CD4-positive, alpha-beta T cell (primary cell): ENCODE measurements at places on chromosomes 5 and 9. TPM values are rescaled to one million over a fixed set of nuclear protein-coding genes. Genes with fewer than 3 reads are reported as not detected.

Gene TAF11L5
- total RNA-seq: not detected

Gene FAF2
- total RNA-seq: 30.1 TPM

DNA sequence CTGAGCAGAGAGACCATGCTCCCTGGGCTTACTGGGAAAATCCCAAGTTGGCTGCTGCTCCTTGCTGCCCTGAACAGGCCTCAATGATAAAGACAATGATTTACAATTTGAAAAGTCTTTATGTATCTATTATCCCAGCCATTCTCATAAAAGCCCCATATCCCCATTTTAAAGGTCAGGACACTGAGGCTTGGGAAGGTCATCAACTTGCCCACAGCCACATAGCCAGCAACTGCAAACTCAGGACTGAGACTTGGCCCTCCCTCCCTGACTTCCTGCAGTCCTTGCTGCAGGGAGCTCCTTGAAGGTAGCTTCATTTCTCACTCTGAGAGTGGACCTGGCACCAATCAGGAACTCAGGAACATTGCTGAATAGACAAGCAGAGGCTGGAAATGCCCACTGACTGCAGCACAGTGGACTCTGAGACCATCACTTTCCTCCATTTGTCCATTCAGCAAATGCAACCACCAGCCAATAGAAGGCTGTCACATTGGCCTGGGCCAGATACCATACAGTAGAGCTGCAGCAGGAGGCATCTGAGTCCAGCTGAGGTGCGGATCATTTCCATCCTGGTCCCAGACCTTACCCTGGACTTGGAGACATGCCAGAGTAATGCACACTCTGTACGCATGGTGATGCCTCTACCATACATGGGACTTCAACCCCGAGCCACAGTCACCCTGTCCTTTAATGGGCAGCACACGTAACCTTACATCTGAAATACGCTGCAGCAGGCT lies 18.3 kb downstream of the TNIP1 start:
- DNase-seq: no peak

Gene LCN12
- total RNA-seq: 1.5 TPM

DNA sequence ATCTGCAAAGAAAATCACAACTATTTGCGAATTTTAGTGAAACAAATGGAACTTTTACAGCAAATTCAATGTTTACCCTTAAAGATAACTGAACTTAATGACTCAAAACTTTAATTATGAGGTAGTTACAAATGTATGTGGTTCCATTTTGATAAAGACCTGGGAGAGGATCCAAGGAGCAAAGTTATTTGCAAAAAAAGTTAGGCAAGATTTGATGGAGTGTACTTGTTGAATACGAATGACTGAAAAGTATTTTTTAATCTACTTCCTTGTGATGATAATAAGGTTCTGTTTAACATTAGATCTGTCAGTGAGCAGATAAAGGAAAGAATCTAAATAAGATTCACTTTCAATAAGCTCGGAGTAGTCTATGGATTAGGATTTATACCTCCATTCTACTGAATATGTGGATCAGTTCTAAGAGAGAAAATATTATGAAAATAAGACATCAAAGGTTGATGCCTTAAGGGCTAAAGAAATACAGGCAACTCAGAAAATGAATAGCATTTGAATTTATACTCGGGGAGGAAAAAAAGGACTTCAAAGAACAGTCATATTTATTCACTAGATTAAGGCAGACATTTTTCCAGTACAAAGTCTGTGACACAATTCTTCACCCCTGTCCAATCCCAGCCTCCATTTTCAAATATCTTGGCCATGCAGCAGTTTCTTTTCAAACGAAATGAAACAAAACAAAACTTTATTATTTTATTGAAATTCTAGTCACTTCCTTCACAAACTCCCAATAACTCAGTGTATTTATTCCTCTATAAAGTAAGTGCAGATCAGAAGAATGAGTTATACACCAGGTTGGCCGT lies 199.8 kb downstream of the PDE4D start:
- DNase-seq: no peak

DNA sequence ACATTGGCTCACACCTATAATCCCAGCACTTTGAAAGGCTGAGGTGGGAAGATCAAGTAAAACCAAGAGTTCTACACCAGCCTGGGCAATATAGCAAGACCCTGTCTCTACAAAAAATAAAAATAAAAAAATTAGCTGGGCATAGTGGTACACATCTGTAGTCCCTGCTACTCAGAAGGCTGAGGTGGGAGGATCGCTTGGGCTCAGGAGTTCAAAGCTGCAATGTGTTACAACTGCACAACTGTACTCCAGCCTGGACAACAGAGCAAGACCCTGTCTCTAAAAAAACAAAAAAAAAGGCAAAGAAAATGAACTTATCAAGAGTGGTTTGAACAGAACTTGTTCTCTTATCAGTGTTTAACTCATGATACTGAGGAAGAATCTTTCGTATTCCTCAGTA lies 29.3 kb downstream of the AP3B1 start:
- DNase-seq: no peak

- no peak for DNase-seq
Observed at GRCh38 chr5:131609774-131610173, 25.3 kb downstream of the RAPGEF6 start.

DNA sequence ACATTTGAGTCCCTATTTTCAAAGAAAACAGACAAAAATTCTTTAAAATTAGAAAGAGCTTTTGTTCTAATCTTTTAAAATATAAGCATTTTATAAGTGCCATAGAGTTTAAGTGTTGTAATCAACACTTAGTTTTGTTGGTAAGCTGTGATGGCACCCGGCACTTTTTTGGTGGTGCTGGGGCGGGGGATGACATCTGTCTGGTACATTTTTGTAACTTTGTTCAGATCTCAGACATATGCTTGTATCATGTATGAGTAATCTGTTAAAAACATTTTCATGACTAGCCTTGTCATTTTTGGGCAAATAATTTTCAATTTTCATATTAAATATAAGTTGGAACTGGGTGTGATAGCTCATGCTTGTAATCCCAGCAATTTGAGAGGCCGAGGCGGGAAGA lies 51.7 kb downstream of the UBAP1 start:
- DNase-seq: no peak

DNA sequence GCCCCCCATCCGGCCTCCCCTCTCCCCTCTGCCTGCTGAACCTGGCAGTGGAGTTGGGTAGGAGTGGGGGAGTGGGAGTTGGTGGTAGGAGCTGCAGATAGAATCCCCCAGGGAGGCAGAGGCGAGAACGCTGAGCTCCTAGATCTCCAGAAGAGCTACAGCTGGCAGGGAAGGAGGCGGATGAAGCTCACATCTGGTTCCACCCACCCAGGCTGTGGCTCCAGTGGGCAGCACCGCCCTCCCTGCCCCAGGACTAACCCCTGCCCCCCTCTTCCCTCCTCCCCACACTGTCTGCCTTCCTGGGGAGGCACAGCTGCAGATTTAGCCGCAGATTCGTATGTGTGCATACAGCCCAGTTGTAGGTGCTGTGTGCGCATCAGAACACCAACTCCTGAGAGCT lies 34.2 kb downstream of the C9orf50 start:
- DNase-seq: no peak

DNA sequence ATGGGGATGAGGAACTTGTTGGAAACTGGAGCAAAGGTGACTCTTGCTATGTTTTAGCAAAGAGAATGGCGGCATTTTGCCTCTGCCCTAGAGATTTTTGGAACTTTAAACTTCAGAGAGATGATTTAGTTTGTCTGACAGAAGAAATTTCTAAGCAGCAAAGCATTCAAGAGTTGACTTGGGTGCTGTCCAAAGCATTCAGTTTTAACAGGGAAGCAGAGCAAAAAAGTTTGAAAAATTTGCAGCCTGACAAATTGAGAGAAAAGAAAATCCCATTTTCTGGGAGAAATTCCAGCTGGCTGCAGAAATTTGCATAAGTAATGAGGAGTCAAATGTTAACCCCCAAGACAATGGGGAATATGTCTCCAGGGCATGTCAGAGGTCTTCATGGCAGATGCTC lies 682.3 kb upstream of the ST8SIA4 start:
- DNase-seq: no peak

- no peak for DNase-seq
Observed at GRCh38 chr5:107067395-107067794, 603.3 kb downstream of the EFNA5 start.

- no peak for DNase-seq
Observed at GRCh38 chr9:14348123-14348372, 34.1 kb upstream of the NFIB start.

- DNase-seq: no peak
Observed at GRCh38 chr9:89014153-89014552, 22.9 kb downstream of the S1PR3 start.

- no peak for DNase-seq
Observed at GRCh38 chr5:74322944-74323343, 317.6 kb downstream of the ENC1 start.

GRCh38 chr9:117528225-117528624 lies 113.4 kb upstream of the ASTN2 start:
- no peak for DNase-seq

GRCh38 chr9:89309608-89310474 lies 1.2 kb upstream of the CKS2 start:
- DNase-seq: no peak

DNA sequence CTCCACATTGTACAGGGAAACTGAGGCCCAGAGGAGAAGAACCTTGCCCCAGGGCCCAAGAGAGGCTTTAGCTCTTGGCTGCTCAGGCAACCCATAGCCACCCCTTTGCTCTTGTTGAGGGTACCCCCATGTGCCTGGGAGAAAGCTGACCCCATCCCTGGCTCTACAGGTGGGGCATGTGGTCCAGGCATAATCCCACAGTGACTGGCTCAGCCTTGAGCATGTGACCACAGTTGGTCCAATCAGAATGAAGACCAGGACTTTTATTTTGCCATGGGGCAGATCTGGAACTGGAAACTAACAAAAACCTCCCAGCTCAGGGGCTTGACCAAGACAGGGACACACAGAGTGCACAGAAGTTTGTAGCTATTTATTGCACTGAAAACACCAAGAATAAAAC lies 29.3 kb downstream of the SLC6A7 start:
- no peak for DNase-seq

Gene ADGRV1
- total RNA-seq: 0.81 TPM

Gene MSMP
- not detected for total RNA-seq

DNA sequence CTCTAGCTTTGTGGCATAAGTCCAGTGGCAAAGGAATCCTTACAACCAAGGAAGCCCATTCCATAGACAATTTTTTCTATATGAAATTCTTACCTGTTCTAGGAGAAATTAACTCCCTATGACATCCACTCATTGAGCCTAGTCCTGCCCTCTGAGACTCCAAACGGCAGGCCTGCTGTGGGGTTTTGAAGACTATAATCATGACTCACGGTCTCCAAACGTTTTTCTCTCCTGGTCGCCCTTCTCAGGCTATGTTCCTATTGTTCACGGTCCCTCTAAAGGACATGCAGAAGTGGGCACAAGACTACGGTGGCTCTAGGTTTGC lies 611 bp downstream of the EXOSC3 start:
- DNase-seq: no peak

Gene ASPN
- not detected for total RNA-seq

GRCh38 chr9:68552700-68553476 lies 12.2 kb upstream of the TMEM252 start:
- DNase-seq: no peak

Gene PPP3R2
- not detected for total RNA-seq

Gene SOHLH1
- not detected for total RNA-seq

- DNase-seq: no peak
Observed at GRCh38 chr5:57804007-57804444, 321.4 kb upstream of the ACTBL2 start.

DNA sequence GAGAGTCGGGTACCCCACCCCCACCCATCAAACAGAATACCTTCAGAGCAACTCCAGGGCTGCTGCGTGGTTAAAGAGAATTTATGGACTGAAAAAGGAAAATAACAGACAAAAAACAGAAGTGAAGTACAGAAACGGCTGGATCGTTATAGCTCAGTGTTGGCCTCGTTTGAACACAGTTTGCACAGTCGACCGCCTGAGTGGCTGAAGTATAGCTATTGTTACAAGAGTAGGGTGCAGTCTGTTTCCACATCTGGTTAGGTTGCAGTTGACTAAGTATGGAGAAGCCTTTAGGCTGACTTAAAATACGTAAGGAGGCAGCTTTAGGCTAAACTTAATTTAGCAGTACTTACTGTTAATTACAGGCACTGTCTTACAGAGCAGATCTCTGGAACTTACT lies 121.2 kb downstream of the GCNT1 start:
- no peak for DNase-seq

- no peak for DNase-seq
Observed at GRCh38 chr9:89432986-89433530, 64.9 kb downstream of the SEMA4D start.

DNA sequence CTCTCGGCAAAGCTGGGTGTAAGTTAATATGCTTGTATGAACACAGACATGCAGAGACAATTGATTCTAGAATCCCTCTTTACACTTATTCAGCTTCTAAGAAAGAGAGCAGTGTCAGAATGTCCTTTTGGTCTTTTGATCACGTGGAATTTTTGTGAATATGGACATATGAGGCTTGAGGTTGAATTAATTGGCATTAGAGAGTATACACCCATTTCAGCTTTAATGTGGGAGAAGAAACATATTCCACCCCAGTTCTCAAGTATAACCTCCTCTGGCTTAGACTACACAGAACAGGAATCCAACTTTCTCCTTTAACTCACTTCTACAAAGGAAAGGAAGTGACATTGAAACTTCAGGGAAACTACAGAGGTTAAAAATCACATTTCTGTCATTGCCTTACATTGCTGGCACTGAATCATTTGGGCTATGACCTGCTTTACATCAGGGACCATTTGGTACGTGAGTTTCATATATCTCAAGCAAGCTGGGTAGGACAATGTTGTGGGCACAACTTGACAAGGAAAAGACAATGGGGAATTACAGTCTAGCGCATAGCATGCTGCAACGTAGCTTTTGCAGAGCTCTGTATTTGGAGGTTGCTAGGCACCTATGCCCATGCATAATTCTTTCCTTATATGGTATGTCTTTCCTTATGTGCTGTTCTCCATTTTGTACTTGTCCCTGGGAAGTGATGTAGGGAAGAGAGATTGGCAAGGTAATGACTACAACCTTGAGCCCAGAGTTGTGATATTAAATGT lies 19.5 kb downstream of the DAB2 start:
- DNase-seq: no peak
